ENCODE measurements at places on chromosomes 16 and 17.

DNA sequence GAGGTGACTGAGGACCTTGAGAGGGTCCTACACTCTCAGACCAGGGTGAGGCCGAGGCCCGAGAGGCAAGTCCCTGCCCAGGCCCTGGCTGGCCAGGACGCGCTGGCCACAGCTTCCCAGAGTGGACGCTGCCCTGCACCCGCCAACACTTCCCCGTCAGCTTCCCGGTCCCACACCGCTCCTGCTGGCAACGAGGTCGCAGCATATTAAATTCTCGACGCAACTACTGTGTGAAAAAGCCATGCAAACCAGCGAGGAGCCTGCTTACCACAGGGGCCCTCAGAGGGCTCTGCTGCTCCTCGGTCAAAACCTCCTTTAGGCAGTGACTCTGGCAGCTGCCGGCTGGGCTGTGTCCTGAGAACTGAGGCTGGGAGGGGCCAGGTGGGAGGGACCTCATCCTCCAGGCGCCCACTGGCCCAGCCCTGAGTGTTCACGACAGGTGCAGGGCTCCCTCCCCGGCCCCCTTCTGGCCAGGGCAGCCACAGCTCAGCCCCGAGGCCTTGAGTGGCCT lies 2.1 kb upstream of the TEX19 start:
- DNase-seq: no peak

DNA sequence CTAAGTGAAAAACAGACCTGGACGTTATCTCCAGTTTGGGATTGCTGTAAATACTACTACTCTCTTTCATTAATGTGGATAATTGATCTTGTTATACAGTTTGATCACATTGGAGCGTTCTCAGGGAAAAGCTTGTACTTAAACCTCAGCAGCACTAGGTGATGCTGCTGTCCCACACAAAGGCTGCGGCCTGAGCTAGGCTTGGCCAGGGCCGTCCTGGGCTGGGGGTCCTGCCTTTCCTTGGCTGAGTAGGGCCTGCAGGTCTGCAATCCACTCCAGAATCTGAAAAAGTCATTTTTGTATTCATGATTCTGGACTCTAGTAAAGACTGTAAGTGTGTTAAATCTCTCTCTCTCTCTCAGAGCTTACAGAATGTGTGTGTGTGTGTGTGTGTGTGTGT lies 23.7 kb upstream of the PMFBP1 start:
- no peak for DNase-seq

DNA sequence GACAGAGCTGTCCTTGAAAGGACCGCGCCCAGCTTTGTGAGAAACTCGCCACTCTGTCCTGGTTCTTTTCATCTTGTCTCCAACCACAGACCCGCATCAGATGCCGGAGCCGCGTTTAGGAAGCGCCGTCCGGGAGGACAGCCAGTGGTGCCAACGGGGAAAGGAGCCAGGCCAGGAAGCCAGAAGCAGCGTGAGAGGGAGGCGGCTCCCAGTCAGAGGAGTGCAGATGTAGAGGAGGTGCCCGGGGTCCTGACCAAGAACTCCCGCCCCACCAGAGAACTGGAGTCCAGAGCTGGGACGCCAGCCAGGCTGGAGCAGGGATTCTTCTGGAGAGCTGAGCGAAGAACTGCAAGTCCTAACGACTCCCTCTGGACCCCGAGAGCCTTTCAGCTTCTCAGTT lies 49.3 kb upstream of the TNRC6C start:
- no peak for DNase-seq

- no peak for DNase-seq
Observed at GRCh38 chr16:15636392-15636873, 6.5 kb downstream of the MARF1 start.

DNA sequence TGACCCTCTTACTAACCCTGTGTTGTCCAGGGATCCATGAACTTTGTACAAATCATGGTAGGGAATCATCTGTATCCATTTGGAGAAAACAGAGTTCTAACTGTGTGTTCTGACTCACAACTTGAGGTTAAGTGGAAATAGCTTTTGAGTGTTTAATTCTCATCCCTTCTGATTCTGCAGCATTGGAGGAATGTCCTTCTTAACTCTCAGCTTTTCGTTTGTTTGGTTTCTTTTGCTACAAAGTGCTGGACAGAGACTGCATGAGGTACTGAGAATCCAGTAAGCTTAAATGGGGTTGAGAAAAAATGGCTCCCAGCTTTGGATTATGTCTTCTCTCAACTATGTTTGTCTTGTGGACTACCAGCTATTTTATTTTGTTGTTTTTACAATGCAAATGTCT lies 352.1 kb upstream of the KIF2B start:
- DNase-seq: no peak

DNA sequence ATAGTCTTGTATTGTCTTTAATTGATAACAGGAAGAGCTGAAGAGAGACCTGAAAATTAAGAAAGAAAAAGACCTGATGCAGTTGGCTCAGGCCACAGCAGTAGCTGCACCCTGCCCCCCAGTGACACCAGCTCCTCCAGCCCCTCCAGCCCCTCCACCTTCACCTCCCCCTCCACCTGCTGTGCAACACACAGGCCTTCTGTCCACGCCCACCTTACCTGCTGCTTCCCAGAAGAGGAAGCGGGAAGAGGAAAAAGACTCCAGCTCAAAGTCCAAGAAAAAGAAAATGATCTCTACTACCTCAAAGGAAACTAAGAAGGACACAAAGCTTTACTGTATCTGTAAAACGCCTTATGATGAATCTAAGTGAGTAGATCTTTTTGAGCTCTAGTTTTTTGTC lies 36.8 kb downstream of the C17orf58 start:
- DNase-seq: peak; percentile 64

- DNase-seq: no peak
Observed at GRCh38 chr16:1279945-1280589, 24.2 kb downstream of the TPSD1 start.

- peak; percentile 34 for DNase-seq
Observed at GRCh38 chr17:59001158-59001814, 105.4 kb downstream of the TRIM37 start.

DNA sequence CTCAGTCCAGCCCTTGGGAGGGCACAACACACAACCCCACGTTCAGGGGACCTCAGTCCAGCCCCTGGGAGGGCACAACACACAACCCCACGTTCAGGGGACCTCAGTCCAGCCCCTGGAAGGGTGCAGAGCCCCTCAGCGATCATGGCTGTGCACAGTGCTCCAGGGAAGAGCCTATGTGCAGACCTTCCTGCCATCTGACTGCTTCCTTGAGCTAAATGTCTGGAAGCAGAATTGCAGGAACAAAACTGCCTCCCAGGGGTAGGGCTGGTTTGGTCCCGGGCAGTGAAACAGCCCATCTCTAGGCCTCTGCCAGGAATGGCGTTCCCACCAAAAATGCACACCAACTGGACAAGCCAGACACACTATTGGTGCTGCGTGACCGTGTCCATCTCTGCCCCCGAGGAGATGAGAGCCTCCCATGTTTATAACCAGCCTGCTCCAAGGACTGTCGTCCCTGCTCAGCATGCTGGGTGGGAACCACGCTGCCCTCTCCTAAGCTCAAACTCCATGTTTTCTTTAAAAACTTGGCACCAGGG lies 44.0 kb downstream of the ZNF276 start:
- no peak for DNase-seq

DNA sequence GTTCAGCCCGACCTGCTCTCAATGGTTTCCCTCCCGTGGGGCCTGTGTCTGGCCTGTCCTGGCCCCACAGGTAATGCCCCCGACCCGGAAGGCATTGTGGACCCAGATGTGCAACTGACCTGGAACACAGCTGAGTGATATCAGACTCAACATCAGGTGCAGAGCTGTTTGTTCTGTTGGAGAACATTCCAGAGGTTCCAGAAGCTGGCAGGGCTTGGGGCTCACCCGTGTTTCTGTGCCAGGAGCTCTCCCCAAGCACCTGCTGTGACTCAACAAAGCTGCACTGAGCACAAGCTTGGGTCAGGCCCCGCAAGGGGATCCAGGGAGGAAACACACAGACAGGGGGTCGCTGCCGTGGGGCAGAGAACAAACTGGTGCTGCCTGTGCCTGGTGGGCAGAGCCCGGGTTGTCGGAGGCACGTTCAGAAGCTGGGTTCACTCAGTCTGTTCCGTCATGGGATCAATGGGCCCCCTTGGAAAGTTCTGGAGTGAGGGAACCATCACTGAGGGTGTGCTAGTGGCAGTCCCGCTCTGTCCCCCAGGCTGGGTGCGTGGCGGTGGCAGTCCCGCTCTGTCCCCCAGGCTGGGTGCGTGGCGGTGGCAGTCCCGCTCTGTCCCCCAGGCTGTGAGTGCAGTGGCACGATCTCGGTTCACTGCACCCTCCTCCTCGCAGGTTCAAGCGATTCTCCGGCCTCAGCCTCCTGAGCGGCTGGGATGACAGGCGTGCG lies 22.1 kb downstream of the HS3ST6 start:
- no peak for DNase-seq

DNA sequence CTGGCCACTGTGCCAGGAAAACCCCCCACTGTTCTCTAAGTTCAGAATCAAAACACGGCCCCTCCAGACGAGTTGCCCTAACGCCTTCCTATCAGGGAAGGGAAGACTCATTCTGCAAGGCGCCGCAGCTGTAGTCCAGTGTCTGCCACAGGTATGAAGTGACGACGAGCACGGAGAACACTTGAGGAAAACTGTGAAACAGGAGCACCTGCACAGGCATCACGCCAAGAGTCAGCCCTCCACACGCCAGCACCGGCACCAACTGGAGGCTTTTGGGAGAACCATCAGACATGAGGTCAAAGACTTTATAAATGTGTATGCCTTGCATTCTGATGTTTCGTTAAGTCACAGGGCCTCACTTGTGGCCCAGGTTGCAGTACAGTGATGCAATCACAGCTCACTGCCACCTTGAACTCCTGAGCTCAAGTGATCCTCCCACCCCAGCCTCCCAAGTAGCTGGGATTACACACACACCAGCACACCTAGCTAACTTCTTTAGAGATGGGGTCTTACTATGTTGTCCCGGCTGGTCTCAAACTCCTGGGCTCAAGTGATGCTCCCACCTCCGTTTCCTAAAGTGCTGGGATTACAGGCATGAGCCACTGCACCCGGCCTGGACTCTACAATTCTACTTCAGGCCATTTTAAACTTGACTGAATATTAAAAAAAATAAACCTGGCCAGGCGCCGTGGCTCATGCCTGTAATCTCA lies 22.9 kb downstream of the KLHDC4 start:
- no peak for DNase-seq

DNA sequence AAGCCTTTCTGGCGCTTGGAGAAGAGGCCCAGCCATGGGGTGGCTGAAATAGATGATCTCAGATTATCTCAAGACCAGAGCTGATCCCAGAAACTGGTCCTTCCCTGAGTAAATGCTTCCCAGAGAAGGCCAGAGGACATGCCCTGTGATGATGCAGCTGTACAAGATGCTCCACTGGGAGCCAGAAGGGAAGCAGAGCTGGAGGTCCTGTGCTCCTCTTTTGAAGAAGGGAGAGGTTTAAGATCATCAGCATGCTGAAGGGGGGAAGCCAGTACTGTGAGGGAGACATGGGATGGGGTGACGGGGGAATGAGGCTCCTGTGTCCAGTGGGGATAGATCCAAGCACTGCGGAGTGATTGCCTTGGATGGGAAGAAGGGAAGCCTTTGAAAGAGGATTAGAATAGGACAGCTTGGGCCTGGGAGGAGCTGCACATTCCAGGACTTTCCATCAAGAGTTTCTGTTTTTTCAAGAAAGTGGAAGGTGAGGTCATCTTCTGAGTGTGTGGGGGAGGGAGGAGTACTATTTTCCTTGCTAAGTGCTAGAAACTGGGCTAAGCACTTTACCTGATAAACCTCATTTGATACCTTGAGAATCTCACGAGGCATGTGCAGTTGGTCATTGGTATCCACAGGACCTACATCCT lies 16.4 kb upstream of the ALOX15B start:
- no peak for DNase-seq

DNA sequence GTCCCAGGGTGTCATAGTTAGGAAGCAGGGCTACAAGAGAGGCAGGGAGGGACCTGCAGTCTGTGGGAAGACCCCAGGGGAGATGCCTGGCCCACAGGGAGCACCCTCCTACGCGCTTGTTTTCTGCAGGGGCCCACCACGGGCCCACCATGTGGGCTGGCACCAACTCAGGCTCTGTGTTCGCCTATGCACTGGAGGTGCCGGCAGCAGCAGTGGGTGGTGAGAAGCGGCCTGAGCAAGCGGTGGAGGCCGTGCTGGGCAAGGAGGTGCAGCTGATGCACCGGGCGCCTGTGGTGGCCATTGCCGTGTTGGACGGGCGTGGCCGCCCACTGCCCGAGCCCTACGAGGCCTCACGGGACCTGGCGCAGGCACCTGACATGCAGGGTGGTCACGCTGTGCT lies 15.0 kb downstream of the LLGL1 start:
- DNase-seq: no peak

- DNase-seq: peak; percentile 94
Observed at GRCh38 chr16:30417529-30418349, 10.3 kb downstream of the ZNF771 start.

DNA sequence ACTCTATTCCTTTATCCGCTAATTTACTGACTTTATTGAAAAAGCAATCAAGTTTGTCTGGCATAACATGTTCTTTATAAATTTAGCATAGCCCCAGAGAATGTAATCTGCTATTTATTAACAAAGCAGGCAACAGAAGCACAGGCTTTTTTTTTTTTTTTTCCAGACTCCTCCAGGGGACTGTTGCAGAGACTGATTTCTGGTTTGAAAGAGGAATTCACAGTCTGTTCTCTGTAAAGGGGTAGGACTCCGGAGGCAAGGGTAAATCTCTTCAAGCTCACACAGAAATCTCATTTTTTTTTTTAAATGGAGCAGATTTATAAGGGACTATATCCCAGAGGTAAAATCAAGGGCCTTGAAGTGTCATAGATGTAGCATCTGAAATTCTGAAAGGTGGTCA lies 1386.5 kb upstream of the CDH8 start:
- DNase-seq: no peak

DNA sequence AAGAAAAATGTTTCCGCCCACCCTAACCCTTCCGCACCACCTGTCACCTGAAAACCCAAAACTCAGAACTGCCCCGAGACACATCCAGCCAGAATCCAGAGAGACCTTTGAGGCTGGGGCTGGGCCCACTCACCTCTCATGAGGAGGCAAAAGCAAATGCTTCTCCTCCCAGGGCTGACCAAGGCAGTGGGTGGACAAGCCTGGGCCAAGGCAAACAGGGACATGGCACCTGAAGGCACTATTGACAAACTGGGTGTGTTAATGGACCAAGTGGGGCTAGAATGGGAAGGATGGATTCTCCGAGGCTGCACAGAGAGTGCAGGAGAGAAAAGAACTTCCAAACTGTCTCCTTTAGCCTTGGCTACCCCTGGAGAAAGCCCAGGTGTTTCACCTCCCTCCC lies 54.4 kb downstream of the SOX9 start:
- no peak for DNase-seq
